ENCODE measurements at places on chromosomes 1 and 21.

DNA sequence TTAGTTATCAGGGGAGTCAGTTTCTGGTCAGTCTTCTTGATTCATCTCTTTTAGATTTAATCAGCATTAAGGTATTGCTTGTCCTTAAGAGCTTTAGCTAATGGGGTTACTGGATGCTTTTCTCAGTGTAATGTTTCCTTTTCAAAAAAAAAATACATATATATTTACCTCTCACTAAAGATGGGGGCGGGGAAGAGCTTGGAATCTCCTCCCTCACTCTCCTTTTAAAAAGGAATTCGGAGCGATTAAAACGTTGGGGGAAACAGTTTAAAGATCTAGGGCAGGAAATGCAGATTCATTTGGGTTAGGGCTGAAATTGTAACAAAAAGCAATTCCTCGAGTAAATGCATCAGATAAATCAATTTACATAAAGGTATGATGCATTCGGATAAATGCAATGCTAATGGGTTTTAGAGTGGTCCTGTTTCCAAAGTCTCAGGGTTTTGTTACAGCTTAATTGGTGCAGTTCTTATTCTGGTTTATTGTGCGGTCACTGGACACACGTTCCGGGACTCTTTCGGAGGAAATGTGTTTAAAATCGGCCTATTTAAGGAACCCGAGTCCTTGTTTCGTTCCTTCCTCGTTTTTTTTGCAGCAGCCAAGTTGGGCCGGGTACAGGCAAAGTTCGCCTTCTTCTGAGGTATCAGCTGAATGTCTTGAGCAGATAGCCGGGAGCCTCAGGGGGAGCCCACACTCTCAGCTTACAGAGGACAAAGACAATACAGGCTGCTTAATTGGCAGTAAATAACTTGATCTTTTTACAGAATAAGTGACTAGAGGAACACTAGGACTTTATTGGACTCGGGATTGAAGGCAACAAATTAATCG, 1.6 kb downstream of the LMO4 start:
- DNase-seq, result peak; percentile 60

DNA sequence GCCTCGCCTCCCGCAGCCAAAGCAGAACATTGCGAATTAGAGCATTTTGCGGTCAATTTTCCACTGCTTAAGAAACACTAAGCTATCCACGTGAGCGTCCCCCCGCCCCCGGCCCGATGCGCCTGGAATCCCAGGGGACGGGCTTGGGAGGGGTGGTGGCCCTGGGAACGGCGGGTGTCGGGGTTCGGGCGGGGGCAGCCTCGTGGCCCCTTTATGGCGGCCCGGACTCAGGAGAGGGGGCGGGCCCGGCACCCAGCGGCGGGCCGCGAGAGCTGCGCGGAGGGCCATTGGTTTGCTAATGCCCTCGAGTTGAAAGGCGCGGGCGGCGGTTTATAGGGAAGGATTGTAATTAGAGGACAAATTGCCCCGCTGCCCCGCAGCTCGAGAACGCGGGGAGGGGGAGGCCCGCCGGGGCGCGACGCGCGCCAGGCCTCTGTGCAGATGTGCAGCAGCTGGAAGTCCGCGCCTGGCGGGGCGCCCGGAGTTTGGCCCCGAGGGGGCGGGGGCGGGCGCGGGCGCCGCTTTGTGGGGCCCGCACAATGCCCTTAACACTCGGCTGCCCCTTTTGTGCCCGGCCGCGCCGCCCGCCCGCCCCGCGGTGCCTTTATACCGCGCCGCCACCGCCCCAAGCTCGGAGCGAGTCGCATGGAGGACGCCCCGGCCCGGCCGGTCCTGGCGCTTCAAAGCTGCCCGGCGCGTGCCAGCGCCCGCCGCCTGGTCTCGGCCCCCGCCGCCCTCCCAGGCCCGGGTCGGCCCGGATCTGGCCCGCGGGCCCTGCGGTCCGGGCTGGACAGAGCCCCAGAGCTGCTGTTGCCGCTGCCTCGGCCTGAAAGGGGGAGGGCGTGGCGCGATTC, 1.9 kb upstream of the HES3 start:
- DNase-seq, result peak; percentile 39

- DNase-seq, result peak; percentile 58
Observed at GRCh38 chr21:34908419-34909055, 140.6 kb downstream of the RUNX1 start.

GRCh38 chr1:104671684-104672353, 922.1 kb downstream of the AMY1C start:
- no peak for DNase-seq

DNA sequence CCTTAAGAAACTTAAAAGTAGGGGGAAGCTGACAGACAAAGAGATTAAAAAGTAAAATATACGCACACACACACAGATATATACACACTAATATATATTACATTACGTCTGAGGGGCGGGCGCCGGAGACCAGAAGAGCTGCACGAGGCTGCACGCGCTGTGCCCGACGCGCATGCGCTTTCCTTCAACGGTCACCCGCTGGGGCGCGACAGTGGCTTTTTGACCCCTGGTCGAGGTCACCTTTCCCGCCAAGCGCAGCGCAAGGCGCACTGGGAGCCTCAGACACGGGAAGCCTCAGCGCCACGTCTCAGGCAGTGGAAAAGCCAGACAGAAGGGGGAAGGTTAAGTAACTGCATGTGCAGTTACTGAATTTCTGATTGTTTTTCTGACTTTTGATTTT, at the start of gene HORMAD1:
Gene HORMAD1, minus strand, starts transcription at position 193 of the 400 bp plus-strand sequence. CDS start 1,390 bp downstream, outside the sequence.
- no peak for DNase-seq

- no peak for DNase-seq
Observed at GRCh38 chr1:37862330-37862729, 2.9 kb upstream of the MTF1 start.

DNA sequence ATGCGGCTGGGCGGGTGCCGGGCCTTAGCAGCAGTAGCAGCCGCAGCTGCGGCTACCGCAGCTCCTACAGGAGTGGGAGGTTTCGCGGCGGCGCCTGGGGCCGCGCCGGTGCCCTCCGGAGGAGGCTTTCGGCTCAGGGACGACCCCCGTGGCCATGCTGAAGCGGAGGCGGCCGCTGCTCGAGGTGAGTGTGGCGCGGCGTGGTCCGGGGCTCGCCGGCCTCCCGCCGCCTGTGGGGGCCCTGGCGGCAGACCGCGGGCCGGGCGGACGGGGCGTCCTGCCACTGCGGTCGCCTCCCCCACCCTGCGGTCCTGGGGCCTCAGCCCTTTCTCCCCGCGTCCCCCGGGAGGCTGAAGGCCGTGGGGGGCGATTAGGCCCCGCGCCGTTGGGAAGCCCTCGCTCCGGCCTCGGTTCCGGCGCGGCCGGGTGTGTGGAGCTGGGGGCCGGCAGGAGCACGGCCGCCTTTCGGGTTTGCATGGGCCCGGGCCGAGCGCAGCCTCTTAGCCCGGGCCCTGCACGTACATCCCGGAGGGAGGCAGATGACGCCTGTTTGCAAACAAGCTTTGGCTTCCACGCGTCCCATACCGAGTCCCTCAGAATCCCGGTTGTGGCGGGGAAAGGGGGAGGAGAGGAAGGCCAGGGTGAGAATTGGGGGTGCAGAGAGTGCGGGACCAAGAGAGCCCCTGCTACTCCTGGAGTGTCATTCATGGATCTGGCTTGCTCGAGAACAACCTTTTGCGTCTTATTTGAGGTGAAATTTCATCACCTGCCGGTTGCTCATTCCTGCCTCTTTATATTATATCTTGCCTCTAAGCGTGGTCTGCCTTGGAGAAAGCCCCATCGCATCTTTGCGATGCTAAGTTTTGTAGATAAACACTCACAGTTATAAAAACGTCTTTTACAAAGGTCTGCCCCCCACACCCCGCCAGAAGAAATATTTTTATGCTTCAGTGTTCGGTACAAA, 613 bp downstream of the ZFYVE9 start:
- DNase-seq, result peak; percentile 76

GRCh38 chr1:220741825-220742224, 6.3 kb upstream of the MTARC2 start:
- DNase-seq, result no peak

GRCh38 chr21:46457801-46458314, 833 bp upstream of the DIP2A start:
- DNase-seq, result peak; percentile 75

DNA sequence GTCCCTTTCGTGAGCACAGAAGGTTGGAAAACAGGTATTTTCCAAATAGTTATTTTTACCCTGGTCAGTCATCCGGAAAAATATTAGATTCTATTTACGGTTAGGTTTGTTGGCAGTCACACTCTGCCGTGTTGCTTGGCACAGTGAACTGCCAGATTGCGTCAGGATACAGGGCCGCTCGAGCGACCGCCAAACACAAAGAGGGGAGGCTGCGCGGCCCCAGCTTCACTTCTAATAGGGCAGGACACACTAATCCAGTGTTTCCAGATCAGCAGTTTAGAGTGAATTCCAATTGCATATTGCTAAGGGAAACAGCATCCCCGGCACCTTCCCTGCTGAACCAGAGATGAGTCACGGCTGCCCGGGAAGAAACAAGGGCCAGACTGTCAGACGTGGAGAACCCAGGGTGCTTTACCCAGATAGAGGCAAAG, 22.9 kb downstream of the UMODL1 start:
- peak; percentile 87 for DNase-seq

GRCh38 chr1:154848983-154849382, 21.1 kb downstream of the KCNN3 start:
- no peak for DNase-seq

DNA sequence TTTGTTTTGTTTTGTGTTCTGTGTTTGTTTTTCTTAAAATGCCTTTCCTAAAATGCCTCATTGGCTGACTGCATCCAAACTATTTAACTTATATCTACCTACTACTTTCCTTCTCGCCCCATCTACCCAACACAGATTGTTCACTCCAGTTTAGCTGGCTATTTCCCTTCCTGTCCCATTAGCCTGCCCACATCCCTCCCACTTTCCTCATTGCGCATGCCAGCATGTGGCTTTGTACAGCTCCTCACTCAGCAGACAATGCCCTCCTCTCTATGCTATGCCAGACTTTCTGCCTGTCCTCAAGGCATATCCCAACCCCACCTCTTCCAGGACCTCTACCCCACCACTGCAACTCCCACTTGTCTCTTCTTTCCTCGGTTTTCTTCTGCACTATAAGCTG, 94.7 kb upstream of the C1orf21 start:
- no peak for DNase-seq

DNA sequence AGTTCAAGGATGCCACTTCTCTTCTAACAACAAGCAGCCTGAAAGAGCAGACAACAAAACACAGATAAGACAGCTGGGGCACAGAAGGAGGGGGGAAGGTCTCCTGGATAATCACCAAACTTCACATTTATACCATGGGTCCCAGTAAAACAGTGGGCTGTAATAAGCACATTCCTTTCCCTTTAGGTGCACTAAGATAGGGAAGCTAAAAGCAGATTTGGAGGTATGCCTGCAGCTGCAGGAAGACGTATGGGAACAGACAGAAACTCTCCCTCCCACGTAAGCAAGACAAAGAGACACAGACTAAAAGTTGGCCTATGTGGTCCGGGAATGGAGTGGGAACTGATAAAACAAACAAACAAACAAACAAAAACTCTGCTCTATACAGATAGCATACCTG, 612.1 kb downstream of the MRPL39 start:
- DNase-seq, result no peak

DNA sequence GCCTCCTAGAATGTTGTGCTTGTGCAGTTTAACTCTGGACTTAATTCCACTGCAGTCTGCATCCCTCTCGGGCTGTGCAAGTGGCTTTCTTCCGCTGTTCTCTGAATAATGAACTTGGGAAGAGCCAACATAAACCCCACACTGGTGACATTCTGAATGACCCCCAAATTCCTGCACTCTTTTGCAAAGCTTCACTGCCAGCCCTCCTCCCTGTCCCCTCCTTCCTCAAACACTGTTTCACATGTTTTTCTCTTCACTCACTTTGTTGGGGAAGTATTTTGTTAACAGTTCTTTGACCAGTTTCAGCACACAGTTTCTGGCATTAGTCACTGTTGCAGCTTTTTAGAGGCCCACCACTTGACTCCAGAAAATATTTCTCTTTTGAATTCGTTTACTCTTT, 39.7 kb downstream of the GNG12 start:
- DNase-seq, result peak; percentile 56

DNA sequence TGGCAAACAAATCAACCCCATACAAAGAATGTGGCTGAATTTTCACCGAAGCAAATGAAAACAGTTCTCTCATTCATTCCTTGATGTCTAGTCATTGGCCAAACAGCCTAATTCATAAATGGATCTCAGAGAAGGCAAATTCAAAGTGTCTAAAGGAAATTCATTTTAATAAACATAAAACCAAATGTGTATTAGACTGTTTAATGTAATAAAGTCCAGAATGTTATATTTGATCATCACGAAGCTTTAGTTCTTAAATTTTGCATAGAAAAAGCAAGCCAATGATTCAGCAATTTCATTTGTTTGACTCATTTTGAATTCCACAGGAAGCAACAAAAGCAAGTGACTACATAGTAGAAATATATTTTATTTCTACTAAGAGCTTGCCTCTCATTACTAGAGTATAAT, 379.2 kb upstream of the ADAMTS5 start:
- peak; percentile 55 for DNase-seq

DNA sequence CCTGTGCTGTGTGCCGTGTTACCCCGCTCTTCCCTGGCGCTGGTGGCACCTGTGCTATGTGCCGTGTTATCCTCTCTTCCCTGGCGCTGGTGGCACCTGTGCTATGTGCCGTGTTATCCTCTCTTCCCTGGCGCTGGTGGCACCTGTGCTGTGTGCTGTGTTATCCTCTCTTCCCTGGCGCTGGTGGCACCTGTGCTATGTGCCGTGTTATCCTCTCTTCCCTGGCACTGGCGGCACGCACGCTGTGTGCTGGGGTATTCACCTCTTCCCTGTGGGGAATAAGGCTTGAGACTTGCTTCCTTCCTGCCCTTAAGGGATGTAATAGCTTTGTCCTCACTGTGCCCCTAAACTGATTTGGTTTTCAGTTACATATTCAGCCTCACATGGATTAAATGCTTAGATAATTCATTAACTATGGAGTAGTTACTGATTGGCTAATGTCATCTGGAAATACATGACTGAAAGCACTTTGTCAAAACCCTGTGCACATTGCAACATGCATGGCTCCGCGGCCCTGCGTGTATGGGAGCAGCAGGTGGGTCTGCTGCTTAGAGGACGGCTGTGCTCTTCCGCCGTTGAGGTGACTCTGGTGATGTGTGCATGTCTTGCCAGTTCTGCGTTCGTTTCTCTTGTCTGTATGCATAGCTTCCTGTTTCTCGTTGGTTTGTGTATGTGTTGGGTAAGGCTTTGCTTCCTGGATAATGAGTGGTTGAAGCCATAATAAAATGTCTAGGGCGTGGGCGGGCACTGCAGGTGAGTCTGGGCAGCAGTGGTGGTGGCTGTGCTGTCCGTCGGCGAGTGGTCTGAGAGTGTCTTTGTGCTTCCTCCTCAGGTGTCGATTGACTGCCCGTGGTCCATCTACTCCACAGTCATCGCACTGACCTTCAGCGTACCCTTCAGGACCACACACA, 17.9 kb upstream of the PWP2 start:
- DNase-seq, result no peak

DNA sequence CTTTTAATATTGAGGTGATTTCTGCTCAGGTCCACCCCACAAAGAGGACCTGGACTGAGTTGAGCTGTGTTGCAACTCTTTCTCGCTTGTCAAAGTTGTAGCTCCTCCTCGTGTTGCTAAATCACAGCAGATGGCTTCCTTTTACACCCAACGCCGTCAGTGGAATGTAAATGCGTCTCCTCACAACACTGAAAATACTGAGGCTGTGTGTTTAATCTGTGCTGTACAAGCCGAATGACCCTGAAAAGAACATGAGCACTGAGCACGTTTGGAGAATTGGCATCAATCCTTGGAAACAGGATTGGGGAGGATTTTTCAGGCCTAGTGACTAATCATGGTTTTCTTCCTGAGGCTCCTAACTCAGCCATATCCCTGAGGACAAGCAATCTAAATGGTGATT, 196.0 kb downstream of the CRB1 start:
- peak; percentile 62 for DNase-seq

GRCh38 chr21:33268737-33269441, 2.7 kb downstream of the IL10RB start:
- DNase-seq, result no peak

All from adipocyte (in vitro differentiated cells).